A549 treated with GW870086 at 1 μM for 4 hours (cell line): ENCODE measurements at places on chromosomes 1 and 21. TPM values are rescaled to one million over a fixed set of nuclear protein-coding genes. Genes with fewer than 3 reads are reported as not detected.

The ABCD3 gene
- 20.5 to 26.9 TPM (median 24.9 TPM) in 5 replicates for total RNA-seq

The UBASH3A gene
- total RNA-seq, result 0.07 to 0.25 TPM (median 0.13 TPM) in 4 of 5 replicates, not detected in the other

The HSPA6 gene
- 1.5 to 7.5 TPM (median 2.0 TPM) in 5 replicates for total RNA-seq

The AGT gene
- total RNA-seq, result 0.07 to 0.29 TPM (median 0.17 TPM) in 4 of 5 replicates, not detected in the other

The KRTAP19-2 gene
- not detected in 5 replicates for total RNA-seq

The LRRC8B gene
- total RNA-seq, result 3.3 to 5.7 TPM (median 4.7 TPM) in 5 replicates

The CHI3L2 gene
- total RNA-seq, result 0.42 to 0.79 TPM (median 0.54 TPM) in 4 of 5 replicates, not detected in the other

The PMVK gene
- total RNA-seq, result 38.8 to 45.1 TPM (median 42.1 TPM) in 5 replicates

The EDARADD gene
- total RNA-seq, result 3.2 to 3.6 TPM (median 3.4 TPM) in 5 replicates

The TMEM81 gene
- 2.0 to 2.6 TPM (median 2.3 TPM) in 5 replicates for total RNA-seq

The ITLN2 gene
- 0.30 to 0.93 TPM (median 0.57 TPM) in 5 replicates for total RNA-seq

The ZSCAN20 gene
- 1.5 to 2.2 TPM (median 1.9 TPM) in 5 replicates for total RNA-seq

The LCE1F gene
- total RNA-seq, result not detected in 5 replicates

The MRPL37 gene
- total RNA-seq, result 81.6 to 106 TPM (median 96.9 TPM) in 5 replicates

The HENMT1 gene
- 4.1 to 4.8 TPM (median 4.3 TPM) in 5 replicates for total RNA-seq

The HSPB7 gene
- 0.06 to 0.26 TPM (median 0.11 TPM) in 3 of 5 replicates, not detected in the others for total RNA-seq

The CCDC27 gene
- total RNA-seq, result not detected in 5 replicates

The SLAMF9 gene
- 0.25 to 1.3 TPM (median 0.82 TPM) in 5 replicates for total RNA-seq
